Activated gamma-delta T cell (primary cell): ENCODE measurements at places on chromosomes 3 and 15.
A peak's percentile ranks its signal among the peaks of the same experiment; 100 is the strongest.

DNA sequence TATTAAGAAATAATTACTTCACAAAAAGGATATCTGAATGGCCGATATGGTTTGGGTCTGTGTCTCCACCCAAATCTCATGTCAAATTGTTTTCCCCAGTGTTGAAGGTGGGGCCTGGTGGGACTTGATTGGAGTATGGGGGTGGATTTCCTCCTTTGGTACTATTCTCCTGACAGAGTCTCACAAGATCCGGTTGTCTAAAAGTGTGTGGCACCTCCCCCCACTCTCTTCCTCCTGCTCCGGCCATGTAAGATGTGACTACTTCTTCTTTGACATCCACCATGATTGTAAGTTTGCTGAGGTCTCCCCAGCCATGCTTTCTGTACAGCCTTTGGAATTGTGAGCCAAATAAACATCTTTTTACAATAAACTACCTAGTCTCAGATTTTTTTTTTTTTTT is 34.5 kb downstream of the ZBTB11 start:
- DNase-seq: no peak

DNA sequence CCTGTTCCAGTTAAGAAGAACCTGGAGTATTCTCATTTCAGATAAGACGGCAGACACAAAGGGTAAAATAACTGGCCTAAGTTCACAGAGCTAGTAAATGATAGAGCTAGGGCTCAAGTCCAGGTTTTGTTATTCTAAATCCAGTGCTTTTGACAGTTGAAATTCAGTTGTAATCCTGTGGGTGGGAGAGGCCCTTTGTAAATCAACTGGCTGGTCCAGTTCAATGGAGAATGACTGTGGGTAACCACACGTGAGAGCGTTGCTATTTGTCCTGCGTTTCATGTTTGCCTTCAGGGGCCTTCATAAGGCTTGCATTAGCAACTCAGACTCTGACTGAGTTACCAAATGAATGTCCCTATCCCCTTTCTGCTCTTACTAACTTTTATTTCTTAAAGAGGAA is 24.2 kb upstream of the CD96 start:
- DNase-seq: no peak

DNA sequence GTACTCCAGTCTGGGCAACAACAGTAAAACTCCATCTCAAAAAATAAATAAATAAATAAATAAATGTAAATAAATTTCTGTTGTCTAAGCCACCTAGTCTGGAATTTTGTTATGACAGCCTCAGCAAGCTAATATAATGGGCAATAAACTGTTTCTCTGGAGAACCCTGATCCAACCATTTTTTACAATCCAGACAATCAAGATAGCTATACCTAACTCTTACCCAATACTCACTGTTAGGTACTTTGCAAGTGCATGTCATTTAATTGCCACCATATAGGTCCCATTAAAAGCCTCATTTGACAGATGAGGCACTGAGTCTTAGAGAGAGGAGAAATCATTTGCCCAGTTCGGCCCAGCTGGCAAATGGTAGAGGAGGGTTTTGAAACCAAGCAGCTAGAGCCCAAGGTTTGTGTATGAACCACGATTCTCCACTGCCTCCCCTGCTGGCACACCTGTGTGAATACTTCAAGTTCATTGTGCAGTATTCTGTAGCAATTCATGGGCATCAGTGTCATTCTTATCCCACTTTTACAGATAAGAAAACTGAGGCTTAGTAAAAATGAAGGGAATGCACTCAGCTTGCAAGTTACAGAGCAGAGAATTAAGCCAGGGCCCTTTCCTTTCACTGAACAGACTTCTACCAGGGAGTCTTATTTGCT is 107.0 kb upstream of the UBE2E1 start:
- DNase-seq: no peak

DNA sequence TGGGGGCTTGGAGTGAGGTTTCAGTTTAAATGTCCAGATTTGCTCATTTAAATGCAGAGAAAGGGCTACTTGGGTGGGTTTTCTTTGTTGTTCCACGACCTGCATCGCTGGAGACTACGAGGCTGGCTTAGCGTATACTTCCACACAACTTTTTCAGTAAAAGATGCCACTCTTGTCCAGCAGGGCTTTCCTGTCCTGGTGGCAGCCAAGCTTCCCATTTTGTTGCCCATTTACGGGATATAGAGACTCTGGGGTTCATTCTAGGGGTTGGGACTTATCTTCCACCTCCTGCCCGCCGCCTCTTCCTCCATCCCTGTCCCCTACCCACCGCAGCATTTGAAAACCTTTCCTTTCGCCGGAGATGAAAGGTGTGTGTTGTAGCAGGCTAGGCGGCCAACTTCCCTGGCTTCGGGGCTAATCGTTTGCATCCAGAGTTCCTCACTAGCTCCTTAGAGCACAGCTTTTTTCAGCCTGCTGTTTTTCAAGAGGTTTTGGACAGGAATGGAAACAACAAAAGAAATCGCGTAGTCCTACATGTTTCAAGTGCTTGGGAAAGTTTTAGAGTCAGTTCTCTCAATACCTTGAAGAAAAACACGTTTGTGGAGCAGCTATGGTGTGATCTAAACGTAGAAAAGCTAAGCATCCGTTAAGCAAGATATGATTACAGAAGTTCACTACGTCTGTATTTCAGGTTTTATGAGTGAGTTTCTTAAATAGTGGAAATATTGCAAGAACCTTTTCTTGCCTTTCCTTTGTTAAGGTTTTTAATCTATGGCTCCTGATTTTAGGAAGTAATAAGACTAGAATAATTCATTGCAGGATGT is 843 bp downstream of the CHRNA5 start:
- no peak for DNase-seq

GRCh38 chr3:68007621-68008226 is 353.3 kb upstream of the SUCLG2 start:
- DNase-seq: peak; percentile 8

GRCh38 chr3:127026661-127027060 is 43.7 kb downstream of the PLXNA1 start:
- no peak for DNase-seq

DNA sequence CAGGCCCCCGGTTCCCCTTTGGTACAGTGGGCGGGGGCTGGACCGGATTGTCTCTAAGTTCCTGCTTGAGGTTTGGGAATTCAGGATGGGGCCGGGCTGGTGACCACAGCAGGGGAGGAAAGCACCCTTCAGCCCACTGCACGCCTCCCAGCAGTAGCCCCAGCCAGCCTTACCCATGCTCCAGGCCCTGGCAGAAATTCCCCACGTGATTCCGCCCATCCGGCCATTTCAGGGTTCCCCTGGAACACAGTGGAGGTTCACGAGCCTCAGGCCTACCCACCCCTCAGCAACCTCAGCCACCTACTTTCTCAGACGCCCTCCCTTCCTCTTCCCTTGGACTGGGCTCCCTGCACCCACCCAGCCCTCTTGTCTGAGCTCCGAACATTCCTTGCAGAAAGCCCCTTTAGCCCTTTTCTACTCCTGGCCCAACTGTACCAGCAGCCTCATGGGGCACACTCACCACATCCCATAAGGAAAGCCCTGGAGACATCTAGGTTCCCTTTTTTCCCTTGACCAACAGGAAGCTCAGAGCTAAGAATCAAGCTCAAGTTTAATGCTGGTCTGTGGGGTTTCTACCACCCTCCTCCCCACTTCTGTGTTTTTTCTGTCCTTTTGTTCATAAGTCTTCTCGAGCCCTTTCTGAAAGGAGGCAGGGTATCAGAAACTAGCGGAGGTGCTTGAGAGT is 11.5 kb downstream of the ALS2CL start:
- no peak for DNase-seq

- DNase-seq: no peak
Observed at GRCh38 chr3:105085506-105085905, 281.2 kb upstream of the ALCAM start.
